ENCODE measurements at places on chromosomes 12 and 14.
A peak's percentile ranks its signal among the peaks of the same experiment; 100 is the strongest.

DNA sequence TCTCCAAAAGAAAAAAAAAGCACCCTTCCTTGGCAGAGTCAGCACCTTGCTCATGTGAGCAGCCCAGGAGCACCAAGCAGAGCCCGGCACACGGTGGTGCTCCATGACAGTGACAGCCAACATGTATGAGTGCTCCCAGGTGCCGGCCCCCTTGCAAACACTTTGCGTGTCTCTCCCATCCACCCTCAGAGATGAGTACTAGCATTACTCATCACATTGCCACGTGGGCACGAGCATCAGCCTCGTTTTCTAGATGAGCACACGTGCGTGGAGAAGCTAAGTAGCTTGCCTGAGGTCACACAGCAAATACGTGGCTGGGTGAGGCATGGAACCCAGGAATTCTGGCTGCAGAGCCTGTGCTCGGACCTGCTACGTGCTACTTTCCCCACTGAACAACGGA is 177.9 kb upstream of the PRMT8 start:
- no peak for DNase-seq

DNA sequence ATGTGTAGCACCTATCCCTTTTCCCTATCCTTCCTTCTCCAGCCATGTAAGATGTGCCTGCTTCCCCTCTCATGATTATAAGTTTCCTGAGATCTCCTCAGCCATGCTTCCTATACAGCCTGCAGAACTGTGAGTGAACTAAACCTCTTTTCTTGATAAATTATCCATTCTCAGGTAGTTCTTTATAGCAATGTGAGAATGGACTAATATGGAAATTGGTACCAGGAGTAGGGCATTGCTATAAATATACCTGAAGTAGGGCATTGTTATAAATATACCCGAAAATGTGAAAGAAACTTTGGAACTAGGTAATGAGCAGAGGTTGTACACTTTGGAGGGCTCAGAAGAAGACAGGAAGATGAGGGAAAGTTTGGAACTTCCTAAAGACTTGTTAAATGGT is 48.9 kb downstream of the SDR9C7 start:
- no peak for DNase-seq

DNA sequence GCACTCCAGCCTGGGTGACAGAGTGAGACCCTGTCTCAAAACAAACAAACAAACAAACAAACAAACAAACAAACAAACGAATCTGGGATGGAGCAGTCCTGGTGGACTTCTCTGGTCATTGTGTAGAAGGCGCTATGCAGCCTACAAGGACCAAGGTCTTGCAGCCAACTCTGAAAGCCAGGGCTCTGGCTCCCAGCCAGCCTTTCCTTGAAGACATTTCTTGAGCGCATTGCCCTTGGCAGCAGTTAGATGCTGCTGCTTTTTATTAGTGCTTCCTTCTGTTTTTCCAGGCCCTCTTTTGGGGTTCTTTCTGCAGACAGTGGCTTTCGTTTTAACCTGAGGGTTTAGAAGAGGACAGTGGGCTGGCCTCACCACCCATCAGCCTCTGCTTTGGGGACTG is 20.2 kb downstream of the CCDC177 start:
- DNase-seq, result no peak

DNA sequence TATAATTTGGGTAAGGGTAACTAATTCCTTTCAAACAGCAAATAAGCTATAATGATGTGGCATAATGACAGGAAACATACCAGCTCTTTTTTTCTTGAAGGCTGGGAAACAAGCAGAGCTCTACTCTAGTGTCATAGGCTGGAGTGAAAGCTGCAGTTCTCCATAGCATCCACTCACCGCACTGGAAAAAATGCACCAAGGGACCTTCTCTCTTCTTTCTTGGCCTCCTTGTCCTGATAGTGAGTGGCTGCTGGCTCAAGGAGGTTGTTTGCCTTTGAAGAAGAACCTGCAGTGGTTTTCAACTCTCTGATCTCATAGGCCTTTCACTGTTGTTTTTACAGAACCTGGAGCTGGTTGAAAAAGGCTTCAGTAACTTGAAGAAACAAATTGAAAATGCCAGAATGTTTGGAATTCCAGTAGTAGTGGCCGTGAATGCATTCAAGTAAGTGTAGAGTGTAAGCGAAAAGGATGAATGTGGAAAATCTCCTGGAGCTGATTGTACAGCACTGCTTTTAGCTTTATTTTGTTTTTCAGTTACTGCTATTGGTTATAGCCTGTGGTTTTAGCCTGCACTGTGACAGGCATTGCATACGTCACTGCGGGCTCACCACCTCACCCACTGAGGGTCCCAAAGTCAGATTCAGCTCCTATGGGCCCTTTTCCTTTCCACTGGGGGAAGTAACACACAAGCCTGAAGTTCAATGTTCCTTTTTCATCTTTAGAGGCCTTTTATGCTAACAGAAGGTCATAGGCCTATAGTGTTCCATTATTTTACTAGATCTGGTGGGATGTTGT is 17.2 kb upstream of the AKAP5 start:
- DNase-seq, result no peak

GRCh38 chr14:31941487-31941886 is 135.6 kb upstream of the ARHGAP5 start:
- DNase-seq, result no peak

DNA sequence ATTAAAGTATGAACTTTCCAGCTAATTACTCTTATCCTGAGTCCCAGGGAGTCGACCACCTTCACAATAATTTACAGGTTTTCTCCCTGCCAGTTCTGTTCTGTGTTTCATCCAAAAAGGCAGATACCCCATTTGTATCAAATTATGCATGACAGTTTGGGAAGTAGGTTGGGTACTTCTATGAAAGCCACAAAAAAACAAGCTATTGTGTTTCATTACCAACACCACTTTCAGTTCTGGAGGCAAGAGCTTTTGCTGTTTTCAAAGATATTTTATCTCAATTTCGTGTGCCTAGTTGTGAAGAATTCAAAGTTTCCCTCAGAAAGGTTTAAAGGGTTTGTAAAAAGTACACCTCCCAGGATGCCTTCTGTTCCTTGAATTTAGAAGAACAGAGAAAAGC is 557.4 kb downstream of the FLRT2 start:
- no peak for DNase-seq

DNA sequence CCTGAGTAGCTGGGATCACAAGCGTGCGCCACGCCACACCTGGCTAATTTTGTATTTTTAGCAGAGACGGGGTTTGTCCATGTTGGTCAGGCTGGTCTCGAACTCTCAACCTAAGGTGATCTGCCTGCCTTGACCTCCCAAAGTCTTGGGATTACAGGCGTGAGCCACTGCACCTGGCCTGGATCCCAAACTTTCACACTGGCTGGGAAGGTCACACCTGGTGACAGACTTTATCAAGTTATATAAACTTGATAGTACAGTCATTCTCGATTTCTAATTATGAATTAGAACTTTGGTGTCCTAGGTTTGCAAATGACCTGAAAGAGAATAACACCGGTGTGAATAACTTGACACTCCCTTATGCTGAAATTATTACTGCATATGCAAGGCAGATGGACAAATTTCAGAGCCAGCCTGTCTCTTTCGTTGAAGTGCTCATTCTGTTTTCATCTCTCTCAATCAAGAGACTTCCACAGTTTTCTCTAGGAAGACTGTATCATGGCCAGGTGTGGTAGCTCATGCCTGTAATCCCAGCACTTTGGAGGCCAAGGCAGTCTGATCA is 5.9 kb downstream of the PLBD1 start:
- no peak for DNase-seq

- DNase-seq, result no peak
Observed at GRCh38 chr12:4584281-4584680, 22.3 kb downstream of the DYRK4 start.

DNA sequence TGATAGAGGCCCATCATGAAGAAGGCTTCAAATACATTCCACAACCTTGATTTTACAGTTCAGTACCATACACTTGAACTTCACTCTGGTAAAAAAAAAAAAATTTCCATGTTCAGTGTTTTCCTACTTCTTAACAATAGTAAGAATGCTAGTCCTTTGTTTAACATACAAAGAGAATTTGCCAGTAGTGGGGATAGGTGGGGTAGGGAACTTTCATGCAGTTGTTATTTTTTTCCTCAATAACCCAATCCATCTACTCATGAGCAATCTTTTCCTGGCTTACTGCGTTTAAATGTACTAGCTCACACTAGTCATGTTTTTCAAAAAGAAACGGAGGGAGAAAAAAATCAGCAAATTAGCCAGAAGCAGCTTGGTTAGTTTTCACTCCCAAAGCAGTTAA is 206.1 kb downstream of the PRKD1 start:
- no peak for DNase-seq

DNA sequence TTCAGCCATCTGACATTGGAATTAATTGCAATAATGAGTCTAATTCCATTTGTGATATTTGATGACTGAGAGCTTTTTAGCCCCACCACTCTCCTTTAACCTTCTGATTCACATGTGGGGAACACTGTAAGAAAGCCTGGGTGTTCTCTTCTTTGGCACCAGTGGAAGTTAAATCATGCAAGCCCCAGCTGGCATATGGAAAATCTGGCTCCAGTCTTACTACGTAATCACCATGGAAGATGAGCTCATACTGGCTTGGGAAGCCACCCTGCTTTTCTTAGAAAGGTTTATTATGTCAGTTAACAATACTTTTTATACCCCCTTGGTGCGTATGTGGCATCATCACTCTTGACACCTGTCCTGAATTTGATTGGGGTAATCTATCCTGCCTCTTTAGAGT is 479.3 kb downstream of the SLC16A7 start:
- no peak for DNase-seq

GRCh38 chr12:69689638-69690037 is 9.5 kb downstream of the BEST3 start:
- no peak for DNase-seq

DNA sequence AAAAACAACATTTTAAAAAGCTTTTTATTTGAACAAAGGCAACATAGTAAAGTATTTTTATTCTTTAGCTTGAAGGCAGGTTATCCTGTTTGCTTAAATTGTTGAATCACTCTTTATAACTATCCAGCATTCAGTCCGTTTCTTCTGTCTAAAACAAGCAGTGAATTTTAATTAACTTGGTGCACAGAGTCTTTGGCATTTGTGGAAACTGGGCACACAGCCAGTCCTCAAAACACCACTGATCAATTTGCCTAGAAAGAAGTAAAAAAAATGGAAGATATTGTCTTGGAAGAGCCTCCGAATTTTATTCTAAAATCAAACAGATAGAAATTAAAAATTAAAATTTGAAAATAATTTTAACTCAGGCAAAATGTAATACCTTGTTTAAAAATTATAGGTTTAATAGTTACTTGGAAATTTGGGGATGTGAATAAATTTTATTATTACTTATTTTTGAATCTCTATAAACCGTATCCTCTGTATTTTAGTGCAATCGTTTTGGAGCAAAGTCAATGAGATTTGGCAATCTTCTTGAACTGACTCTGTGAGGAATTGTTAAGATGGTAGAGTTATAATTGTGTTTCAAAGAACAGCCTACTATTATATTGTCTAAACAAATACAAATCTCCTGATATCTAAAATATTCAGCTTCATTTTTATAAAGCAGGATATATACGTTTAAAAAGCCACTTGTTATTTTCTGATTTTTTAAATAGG is 927.0 kb downstream of the SLC16A7 start:
- no peak for DNase-seq

DNA sequence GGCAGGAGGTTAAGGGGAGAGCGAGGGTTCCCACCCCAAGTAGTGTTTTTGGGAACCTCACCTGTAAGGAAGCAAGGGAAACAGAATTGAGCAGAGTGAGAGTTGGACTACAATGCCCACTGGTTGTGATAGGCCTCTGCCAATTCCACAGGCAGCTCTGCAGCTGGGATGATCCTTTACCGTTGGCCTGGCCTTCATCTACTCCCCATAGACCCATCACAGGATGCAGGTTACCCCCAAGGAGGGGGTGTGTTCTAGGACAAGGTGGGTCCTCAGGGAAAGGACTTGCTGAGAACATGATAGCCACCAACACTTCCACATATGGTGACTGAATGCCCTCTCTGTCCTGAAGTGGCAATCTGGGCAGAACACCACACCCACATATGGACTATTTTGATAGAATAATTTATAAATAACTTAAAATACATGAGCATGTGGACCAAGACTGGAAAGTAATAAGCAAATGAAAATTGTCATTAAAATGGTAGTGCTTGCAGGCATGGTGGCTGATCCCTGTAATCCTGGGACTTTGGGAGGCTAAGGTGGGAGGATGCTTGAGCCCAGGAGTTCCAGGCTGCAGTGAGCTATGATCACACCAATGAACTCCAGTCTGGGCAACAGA is 8.4 kb downstream of the PHLDA1 start:
- DNase-seq, result no peak

GRCh38 chr12:57822392-57823130 is 4.0 kb upstream of the AVIL start:
- DNase-seq, result no peak

DNA sequence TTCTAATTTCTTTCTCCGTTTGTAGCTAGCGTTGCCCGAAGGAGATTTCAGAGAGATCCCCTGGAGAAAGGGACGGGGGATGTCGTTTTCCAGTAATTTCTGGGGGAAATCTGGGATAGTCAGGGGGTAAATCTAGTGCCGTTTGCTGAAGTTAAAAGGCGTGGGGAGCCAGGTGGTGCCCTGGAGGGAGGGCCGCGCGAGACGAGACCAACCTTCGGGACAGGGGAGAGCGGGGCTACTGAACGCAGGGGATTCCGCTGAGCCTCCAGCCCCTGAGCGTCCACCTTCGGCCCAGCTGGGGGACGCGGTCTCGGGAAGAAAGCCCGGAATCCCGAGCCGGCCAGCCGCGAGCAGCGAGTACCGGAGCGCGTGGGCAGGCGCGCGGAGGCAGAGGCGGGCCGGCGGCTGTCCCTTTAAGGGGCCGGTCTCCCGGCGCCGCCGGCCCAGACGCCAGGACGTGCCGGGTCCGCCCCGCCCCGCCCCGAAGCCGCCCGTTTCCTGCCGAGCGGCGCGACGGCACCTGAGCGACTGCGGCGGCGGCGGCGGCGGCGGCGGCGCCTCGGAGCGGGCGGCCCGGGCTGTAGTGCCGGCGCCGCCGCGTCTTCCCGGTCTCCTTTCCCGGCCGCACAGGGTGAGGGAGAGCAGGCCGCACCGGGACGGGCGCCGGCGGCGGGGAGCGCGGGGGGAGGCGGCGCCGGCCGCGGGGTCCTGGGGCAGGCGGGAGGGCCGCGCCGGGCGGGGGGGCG is at the start of gene KTN1:
TSS of gene KTN1 (plus strand) at position 484 of the 746 bp plus-strand sequence. CDS start 31,842 bp downstream, outside the sequence.
- DNase-seq, result peak; percentile 84

GRCh38 chr12:104834607-104835006 is 123.5 kb downstream of the SLC41A2 start:
- no peak for DNase-seq

- DNase-seq, result no peak
Observed at GRCh38 chr14:46686652-46687051, 35.1 kb upstream of the RPL10L start.

- no peak for DNase-seq
Observed at GRCh38 chr12:58148405-58148804, 207.0 kb downstream of the ATP23 start.
